Epithelial cell of proximal tubule (primary cell): ENCODE measurements at places on chromosomes 3 and 15.

DNA sequence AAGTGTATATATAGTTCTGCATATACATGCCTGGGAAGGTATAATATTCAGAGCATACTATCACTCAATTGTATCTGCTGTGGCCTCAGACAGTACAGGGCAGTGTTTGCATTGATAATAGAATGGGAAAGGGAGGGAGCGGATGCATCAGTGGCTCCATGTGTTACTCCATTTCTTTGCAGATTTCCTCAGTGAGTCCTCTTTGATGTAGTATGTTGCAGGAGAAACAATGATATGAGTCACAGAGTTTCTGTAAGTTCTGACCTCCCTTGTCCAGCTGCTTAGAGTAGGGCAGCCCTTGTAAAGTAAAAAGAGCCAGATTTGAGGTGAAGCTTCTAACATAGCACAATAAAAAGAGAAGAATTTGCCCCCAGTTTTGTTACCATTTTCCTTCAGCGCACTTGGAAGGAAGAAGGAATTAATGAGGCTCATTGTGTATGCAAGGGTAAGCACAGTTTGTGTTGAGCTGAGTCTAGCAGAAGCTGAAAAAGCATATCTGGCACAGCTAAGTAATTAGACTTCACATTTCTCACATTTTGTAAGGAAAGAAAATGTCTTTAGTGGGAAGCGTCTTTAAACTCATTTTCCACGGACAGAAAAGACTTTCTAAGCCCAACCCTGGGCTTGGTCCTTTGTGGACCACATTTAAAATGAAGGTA lies 555.8 kb upstream of the IL12A start:
- no peak for DNase-seq

- no peak for DNase-seq
Observed at GRCh38 chr3:61844346-61844745, 283.0 kb downstream of the PTPRG start.

DNA sequence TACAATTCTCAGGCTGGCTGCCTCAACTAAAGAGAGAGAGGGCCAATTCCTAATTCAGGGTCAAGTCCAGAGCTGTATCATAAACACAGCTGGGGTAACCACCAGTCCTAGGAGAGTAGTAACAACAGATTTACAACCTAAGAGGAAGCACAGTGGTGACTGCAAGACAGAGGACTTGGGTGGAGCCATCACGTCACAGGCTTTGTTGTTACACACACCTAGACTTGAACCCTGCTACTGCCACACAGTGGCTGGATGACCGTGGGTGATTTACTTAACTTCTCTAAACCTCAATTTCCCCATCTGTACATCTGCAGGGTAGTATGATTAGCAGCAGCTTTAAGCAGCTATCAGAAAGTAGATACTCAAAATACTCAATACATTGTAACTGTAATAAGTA lies 78.6 kb downstream of the MYLK start:
- DNase-seq, result no peak

- DNase-seq, result no peak
Observed at GRCh38 chr3:50627407-50628051, 10.6 kb downstream of the MAPKAPK3 start.

DNA sequence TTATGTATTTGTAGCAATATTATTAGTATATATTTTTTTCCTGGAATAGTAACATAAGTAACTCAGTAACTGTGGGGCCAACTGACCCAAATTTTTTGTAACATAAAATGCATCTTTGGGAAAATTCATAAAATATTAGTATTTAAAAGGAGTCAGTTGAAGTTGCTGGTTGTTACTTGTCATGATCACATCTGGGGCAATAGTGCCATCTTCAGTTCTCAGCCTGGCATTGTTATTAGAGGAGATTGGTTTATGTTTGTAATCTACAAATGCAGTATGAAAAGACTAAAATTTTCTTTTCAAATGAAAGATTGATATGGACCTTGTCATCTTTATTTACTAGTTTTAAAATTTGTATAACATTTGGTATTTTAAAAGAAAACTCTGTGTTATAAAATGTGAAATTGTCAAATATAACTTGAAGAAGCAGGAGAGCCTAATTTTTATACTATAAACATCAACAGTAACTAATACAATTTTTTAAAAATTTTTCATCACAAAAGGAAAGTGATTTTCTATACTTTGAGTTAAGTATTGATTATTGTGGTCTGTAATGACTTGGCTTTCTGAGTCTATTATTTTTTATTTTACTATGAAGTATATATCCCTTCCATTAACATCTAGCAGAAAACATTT lies 38.8 kb upstream of the MLF1 start:
- DNase-seq, result no peak

DNA sequence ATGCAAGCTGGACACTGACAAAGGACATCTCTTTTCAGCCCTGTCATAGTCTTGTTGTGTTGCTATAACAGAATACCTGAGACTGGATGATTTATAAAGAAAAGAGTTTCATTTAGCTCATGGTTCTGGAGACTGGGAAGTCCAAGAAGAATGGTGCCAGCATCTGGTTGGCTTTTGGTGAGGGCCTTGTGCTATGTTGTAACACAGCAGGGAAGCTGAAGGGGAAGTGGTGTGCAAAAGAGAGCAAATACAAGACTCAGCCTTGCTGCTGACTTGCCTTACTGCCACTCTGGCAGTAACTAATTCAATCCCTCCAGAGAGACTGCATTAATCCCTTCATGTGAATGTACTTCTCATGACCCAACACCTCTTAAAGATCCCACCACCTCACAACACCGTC lies 356.3 kb upstream of the PROK2 start:
- DNase-seq, result no peak

DNA sequence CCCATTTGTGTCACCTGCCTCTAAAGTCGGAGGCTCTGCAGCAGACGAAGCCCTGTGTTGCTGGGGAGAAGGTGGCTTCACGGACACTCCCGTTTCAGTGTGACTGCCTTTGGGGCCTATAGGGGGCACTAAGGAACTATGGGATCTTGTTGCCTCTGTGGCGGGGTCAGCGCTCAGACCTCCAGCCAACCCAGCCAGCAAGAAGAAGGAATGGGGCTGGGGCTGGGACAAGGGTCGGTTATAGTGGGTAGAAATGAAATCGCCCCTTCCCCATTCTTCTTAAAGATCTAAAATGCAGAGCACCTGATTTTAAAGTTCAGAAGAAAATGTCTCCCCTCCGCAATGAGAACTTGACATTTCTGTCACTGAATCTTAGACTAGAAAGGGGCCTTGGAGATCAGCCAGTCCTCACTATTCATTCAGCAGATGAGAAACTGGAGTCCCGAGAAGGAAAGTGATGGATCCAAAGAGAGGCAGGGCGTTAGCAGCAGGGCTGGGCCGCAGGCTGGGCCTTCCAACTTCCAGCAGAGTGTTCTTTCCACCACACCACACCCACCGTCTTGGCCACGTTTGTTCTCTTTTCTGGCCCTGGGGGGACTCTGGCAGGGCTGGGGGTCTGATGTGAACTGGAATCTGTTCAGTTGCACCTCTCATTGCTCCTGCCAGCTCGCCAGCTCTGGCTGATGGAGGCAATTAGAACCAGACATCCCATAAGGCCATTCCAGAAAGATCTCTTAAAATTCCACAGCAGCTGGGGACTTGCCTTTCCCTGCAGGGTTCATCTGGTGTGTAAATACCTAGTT lies 195.4 kb downstream of the OPA1 start:
- DNase-seq, result no peak

DNA sequence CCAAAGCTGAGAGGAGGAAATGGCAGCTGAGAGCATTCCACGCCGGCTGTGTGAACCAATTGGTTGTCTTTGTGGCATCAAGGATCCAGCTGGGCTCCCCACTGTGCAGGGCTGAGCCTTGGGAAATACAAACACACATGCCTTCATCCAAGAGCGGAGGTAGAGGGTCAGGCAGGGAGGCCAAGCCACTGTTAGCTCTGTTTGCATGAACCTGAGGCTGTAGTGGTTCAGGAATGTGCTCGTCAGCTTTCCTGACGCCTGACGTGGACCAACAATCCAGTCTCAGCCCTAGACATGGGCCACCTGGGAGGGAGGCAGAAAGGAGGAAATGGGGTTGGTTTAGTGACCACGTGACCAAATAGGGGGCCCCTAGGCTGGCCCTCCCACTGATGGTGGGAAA lies 276.9 kb downstream of the TLE3 start:
- DNase-seq, result no peak
